Stimulated activated naive CD8-positive, alpha-beta T cell treated with anti-CD3 and anti-CD28 coated beads, Interleukin-15, amount 100 ng/mL, for 72 hours (primary cell): ENCODE measurements at places on chromosomes 3 and 15.
A peak's percentile ranks its signal among the peaks of the same experiment; 100 is the strongest.

- no peak for DNase-seq
Measured at GRCh38 chr3:45691842-45692241, 2.6 kb downstream of the SACM1L start.

DNA sequence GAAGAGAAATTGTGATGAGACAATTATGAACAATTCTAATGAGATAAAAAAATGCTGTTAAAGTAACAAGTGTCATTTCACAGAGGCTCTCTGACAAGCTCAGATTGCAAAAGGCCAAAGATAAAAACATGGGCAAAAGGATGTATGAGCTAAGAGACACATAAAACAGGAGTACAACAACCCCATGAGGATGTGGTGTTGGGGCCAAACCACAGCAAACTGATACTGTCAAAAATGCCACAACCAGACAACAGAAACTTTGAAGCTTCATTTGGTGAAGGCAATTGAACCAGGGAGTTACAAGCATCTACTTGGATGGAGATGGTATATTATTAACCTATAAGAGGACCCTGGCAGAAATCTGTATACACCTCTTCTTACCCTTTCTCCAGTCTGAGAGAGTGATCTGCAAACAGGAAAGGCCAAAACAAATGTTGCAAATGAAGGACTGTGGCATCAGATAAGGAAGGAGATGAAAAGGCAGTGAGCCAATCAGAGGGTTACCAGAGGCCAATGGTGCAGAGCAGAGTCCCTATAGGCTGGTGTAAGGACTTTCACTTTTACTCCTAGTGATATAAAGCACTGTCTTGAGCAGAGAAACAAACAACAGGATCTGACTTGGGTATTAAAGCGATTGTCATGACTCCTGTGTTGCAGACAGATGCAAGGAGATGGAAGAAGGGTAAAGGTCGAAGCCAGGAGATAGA is 659.0 kb downstream of the NTRK3 start:
- DNase-seq, result peak; percentile 22

DNA sequence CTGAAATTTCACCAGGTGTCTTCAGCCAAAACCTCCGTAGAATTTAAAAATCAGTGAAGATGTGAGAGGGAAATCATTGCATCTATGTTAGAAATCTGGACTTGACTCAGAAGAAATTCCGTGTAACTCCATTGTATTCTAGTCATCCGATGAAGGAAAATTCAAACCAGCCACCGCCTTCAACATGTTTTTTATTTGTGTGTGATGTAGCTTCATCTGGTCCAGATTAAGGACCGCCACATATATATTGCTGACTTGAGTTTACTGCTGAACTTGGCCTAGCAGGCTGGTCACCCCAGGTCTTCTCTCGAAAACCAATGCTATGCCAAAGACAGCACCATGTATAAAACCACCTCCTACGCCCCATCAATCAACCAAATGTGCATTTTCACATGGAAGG is 120.9 kb downstream of the FOXP1 start:
- no peak for DNase-seq

DNA sequence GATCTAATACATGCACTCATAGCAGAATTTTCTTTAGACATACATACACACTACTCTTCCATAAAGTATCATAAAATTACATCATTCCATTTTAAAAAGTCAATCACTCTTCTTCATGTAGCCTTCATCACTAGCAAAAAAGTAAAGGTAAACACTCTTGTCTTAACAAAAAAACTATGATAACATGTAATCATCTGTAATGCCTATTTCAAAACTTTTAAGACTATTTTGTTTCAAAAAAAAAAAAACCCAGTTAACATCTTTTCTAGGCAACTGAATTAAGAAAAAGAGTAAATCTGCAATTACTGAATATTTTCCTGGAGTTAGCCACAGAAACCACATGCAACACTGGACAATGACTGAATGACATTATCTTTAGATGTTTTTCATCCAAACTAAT is 4.8 kb downstream of the TBC1D5 start:
- DNase-seq, result no peak

DNA sequence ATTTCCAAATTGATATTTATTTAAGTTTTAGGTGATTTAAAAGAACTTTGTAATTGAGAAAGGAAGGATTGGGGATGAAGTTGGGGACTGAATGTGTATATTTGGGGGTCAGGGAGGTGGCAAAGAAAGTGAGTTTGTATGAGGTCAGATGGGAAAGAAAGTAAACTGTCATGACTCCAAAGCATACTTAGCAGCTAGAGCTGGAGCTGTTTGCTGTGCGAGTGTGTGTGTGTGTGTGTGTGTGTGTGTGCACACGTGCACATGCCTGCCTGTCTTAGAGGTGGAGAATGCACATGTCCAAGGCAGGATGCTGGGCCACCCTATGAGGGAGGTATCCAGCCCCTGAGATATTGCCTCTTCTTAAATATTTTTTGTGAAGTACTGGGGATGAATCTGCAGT is 21.0 kb downstream of the BOC start:
- no peak for DNase-seq
